Kidney (tissue), 22 donors: ENCODE measurements at places on chromosomes 12 and 14.

- no peak for DNase-seq
Measured at GRCh38 chr14:62667421-62667914, 377.8 kb downstream of the KCNH5 start.

DNA sequence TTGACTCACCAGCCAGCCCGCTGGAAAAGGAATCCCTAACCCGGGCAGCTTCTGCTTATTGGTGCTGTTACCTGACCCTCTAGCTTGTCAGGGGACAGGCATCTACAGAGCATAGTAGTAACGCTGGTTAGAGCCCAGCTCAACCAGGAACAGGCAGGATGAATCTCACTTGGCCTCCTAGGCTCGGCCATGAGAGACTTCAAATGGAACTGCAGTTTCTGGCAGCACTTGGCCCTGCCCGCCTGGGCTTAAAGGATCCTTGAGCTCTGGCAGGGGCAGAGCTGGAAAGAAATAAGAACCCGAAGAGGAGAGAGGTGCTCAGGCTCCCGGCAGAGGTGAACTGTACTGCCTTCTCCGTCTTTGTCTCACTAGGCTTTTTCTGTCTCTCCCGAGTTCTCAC is 2.3 kb upstream of the LHX5 start:
- no peak for DNase-seq

- DNase-seq = peak; percentile 82
Measured at GRCh38 chr12:113762155-113762881, 203.8 kb downstream of the RBM19 start.

GRCh38 chr14:101669629-101670028 is 91.9 kb upstream of the PPP2R5C start:
- no peak for DNase-seq

- DNase-seq = peak; percentile 76
Measured at GRCh38 chr12:130818635-130819576, 20.1 kb downstream of the STX2 start.

DNA sequence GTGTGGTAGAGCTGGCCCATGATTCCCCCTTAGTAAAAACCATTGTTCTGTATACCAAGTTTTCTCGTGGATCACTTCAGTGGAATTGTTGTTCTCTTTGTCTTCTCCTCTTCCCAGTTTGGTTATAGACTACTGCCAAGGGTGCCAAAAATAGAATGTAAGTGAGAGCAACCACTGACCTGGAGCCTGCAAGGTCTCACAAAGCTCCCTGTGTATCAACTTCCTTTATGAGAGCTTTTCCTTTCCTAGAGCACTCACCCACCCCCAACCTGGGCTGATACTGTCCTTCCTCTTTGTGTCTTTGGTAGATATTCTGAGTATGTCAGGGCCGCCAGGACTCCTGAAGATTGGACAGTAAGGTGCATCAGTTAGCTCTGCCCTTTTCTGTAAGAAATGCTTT is 101.0 kb downstream of the SCN8A start:
- DNase-seq = peak; percentile 6
